ENCODE measurements at places on chromosomes 1 and 21.

DNA sequence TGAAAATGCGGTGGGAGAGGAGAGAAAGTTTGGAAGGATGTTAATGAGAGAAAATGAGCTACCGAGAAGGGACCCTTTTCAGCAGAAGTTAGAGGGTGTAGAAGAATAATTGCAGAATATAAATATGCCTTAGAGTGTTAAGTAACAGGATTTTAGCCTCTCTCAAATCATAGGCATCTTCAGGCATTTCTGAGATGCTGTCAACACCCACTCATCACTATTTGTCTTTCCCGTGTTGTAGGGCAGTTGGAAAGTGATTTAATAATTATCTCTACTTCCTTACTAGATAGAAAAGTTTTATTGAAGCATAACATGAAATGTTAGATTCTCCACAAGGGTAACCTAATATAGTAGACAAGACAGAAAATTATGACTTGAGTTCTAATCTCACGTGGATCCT, 96.4 kb upstream of the RGS4 start:
- DNase-seq: no peak

DNA sequence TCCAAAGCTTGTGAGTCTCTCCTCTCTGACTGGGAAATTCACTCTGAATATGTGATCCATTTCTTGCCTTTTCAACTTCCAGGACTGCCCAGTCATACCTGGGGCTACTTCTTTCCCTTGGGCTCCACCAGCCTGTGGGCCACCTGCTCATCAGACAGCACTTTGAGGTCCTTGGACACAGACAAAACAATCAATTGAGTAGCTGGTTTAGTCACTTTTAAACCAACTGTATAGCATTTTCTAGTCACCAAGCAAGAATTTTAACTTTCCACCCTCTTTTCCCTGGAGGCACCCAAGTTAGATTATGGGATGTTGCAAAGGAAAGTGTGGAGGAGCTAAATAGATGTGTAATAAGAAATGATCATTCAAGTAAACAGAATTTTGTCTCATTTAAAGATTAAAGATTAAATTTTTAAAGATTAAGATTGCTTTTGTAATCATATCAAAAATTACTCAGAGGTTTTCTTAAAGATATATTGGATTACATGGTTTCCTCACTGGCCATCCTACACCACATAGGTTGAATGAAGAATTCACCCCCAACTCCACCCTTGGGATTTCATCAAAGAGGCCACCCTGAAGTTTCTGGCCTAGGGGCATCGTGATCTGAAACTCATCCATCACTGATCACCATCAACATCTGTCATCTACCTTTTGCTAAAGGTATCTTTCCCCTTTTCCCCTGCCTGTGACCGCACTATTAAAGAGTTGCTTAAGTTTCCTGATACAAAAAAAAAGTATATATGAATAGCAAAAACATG, 219.2 kb upstream of the NR5A2 start:
- DNase-seq: no peak

- DNase-seq: no peak
Observed at GRCh38 chr1:13701271-13701640, 1.3 kb downstream of the PRDM2 start.

GRCh38 chr1:78280626-78281025, 210.1 kb upstream of the PTGFR start:
- DNase-seq: no peak

DNA sequence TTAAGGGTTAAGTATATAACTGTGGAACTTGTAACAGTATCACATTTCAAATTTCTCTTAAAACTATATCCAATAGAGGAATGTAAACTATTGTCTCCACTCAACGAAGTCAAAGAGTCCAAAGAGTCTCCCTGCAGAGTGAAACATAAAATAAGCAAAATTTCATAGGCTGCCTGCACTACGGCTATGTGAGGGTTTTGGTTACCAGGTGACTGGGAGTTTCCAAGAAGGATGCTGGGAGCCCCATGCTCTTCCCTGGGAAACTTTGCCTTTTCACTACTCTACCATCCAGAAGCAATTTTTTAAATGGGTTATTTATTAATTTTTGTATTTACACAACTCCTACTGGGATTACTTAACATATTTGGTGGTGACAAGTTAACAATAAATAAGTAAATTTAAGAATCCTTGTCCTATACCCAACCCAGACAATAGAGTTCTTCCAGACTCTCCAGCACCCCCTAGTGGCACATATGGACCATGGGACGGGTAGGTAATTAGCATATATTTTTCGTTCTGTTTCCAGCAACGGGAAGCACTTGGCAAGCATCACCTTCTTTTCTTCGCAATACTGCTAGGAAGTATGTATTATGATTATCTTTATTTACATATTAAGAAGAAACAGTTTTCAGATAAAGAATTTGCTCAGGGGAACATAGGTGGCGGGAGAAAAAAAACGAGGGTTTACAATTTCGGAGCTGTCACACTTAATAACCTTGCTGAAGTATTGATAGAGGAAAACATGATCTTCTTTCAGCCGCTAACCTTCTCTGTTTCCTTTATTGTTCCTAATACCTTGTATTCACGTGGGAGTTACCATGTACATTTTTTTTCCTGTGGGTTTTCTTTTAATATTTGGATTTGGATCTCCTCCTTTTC, 3.5 kb downstream of the FMO2 start:
- DNase-seq: no peak

- DNase-seq: no peak
Observed at GRCh38 chr1:226629896-226630550, 81.5 kb downstream of the STUM start.

GRCh38 chr1:64337926-64338325, 132.0 kb upstream of the CACHD1 start:
- no peak for DNase-seq

DNA sequence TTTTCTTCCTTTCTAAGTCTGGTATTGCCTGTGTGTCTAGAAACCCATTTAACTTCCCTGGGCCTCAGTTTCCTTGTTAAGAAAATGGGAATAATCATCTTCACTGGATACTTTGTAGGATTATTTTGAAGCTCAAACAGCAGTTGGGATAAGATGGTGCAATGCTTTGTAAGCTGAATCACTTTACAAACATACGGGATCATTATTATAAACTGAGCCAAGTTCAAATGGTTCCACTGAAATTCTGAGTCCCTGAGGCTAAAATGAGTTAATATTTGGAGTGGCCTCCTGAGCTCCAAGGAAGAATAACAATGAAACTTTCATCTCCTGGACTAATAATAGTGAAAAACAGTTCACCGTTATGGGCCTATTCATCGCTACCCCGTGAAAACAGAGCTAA, 388.0 kb downstream of the PLPP3 start:
- DNase-seq: no peak

DNA sequence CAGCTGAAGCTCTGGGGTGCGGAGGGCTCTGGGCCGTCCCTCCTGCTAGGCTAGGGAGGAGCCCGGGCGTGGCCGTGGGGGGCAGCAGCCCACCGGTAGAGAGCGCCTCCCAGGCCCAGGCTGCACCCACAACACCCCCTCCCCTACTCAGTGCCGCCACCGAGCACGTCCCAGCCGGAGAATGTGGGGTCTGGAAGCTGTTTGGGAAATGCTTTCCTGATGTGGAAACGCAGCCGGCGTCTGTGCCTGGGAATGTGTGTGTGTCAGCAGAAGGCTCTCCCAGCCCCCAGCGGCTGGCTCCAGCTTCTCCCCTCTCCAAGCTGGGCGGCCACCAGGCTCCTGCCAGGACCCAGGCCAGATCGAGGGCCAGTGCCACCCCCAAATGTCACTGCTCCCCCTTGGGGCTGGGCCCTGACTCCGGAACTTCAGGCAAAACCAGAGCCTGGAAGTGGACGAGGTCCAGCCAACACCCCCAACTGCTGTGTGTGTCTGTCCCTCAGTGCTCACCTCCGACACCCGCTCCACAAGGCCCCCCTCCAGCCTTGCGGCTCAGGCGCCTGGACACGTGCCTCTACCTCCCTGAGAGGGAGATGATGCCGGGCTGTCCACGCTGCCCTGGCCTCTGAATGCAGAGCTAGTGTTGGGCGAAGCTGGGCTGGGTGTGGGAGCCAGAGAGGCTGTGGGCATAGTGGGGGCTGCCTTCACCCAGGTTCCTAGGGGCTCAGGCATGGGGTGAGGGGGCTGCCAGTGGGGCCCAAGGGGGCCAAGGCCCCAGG, 74.7 kb downstream of the MEGF6 start:
- DNase-seq: no peak

DNA sequence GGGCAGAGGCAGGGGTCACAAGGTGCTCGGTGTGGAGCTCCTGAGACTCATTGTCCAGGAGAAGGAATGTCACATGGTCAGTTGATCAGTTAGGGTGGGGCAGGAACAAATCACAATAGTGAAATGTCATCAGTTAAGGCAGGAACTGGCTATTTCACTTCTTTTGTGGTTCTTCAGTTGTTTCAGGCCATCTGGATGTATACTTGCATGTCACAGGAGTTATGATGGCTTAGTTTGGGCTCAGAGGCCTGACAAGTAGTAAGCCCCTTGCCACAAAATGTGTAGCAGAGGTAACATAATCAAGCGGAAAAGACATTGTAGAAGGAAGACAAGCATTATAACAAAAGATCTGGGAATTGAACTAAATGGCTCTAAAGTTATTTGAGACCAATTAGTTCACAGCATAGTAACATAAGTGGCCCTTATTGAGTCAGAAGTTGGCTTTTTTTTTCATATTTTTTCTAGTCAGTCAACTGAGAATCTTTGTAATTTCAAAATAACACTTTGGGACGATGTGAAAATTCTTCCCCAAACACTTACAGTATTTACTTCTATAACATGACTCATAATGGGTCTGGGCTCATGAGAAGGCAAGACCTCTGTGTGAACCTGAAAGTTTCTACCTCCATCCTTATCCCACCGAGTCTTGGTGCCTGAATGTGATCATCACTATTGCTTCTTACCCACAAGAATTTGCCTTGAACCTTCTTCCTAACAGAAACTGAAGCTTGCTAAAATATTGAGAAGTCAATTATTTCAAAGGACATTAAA, 137.0 kb upstream of the DPT start:
- no peak for DNase-seq

- DNase-seq: no peak
Observed at GRCh38 chr1:234107416-234108021, 203.0 kb downstream of the SLC35F3 start.

GRCh38 chr1:18271336-18271735, 163.7 kb downstream of the IGSF21 start:
- no peak for DNase-seq

DNA sequence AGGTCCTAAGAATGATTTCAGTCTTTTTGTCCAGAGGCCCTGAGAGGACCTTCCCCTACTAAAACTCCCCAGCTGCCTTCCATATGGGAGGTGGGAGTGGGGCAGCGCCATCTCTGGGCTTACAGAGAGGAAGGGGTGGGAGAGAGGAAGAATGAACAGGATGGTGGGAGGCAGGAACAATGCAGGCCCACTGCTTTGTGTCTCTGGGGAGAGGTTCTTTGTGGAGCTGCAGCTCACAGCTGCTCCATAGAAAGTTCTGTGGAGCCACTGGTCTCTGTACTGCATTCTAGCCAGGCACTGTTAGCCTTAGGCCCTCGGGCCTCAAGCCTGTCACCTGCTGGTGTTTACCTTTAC, 43.6 kb upstream of the A3GALT2 start:
- no peak for DNase-seq

DNA sequence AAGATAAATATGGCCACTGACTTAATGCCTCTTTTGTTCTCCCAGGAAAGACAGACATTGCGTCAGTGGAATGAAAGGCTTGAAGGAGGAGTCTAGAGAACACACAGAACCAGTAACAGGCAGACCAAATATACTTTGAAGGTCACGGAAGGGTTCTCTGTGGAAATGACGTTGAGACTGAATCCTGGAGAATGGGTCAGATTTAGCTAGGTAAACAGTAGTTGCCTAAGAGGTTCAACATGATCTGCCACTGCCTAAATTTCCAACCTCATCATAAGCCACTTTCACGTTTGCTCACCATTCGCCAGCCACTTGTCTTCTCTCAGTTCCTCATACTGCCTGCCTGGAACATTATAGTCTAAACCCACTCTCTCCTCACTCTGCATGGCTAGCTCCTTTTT, 20.5 kb downstream of the PLA2G4A start:
- no peak for DNase-seq

DNA sequence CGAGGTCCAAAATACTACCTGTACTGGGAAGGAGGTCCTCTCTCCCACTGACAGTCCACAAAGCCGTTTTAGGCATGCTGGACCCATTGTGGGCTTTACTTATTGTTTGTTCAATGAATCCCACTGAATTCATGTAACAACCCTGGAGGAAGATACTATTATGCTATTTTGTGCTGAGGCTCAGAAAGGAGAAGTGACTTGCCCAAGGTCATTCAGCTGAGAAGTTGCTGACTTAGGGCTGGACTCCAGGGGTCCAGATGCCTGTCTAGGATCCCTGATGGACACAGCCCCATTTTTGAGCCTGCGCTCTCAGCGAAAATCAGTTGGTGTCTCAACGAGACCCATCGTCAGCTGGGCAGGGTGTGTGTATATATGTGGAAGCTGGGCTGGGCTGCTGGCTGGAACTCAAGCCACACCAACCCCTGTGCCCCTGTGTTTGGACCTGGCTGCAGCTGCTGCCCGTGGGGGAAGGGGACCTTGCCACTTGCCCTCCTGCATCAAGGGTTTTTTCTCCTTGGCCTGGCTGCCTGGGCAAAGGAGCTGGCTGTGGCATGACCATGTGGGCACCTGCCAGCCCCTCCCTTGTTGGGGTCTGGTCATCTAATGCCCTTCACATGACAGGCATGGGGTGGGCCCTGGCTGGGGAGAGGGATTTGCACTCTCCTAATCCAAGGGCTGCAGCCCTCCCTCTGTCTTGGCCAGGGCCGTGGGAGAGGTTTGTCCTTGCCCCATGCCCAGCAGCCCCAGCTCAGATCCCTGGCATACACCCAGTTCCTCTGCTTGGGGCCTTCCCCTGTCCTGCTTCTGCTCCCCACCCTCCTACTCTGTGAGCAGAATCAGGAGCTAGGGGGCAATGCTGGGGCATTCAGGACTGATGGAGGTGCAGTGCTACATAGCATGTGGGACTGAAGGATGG, 15.0 kb downstream of the KCNQ4 start:
- DNase-seq: no peak

DNA sequence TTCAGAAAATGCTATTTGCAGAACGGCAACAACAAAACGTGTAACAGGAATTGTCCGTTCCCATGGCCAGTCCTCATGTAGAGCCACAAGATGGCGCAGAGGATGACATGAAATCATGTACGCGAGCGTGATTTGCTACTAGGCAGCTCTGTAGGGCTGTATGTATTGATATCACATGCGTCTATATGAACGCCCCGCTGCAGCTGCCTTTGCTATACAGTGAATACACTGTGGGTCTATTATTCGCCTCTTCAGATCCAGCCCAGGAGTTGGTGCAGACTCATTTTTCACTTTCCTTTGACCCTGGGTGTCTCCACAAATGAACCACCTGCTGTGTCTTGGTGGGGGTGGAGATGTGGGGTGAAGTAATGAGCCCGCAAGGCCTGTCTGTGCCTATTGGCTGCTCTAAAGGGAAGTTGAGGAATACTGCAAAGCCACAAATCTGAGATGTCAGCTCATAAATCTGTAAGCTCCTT, 361.5 kb downstream of the KIF26B start:
- peak; percentile 70 for DNase-seq

GRCh38 chr1:201582705-201583442, 43.9 kb downstream of the NAV1 start:
- no peak for DNase-seq

GRCh38 chr1:150464422-150464826, 22.8 kb upstream of the TARS2 start:
- DNase-seq: no peak

Measured in GF-D8 (cell line).